ENCODE measurements at places on chromosomes 12 and 14. TPM values are rescaled to one million over a fixed set of nuclear protein-coding genes. Genes with fewer than 3 reads are reported as not detected.

ANKS1B gene
- total RNA-seq: not detected

DNA sequence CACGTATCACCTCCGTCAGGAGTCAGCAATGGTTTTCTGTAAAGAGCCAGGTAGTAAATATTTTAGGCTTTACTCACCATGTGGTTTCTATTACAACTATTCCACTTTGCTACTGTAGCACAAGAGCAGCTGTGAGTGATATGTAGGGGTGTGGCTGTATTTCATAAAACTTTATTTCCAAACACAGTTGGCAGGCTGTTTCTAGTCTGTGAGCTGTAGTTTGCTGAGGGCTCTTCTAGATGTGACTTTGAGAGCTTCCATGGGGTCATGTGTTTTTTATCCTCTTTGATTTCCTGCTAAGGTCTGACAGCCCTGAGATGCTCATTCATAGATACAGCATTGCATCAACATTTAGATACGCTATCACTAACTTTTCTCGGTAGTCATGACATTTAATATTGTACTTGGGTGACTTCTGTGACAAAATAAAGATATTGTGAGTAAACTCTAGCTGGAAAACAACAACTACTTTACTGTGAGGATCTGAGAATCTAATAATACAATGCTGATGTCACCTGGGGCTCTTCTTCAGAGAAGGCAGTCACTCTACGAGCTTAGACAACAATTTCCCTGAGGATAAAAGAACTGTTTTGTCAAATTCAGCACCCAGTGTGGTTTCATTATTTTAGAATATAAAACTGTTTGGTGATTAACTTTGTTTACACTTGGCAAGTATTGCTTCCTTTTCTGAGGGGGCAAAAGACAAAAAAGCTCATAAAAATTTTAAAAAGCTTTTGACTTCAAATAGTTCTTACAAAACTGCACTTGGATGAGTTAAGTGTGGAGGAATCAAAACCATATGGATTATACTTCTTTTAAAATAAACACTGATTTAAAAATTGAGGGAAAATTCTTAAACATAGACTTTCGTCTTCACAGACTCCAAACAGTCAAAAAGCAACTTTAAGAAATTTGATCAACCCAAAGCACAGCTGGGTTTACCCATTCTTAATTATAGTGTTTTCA lies 231.2 kb upstream of the DCN start:
- no peak for DNase-seq

DNA sequence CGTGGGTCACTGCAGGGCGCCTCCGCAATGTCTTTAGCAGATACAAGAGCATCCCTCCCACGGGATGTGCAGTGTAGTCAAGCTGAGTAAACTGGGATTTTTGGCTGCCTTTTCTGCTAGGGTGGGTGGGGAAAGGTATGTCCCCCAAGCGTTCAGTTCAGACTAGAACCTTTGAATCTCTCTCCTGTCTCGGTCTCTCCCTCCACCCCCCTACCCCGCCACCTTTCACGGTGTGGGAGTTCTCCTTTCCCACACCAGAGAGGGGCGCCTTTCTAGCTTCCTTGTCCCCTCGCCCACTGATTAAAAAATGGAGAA lies 525 bp upstream of the FAR2 start:
- DNase-seq: no peak

GPRC5D gene
- not detected for total RNA-seq

All from naive thymus-derived CD8-positive, alpha-beta T cell (primary cell).